ENCODE measurements at places on chromosomes 4 and X.

DNA sequence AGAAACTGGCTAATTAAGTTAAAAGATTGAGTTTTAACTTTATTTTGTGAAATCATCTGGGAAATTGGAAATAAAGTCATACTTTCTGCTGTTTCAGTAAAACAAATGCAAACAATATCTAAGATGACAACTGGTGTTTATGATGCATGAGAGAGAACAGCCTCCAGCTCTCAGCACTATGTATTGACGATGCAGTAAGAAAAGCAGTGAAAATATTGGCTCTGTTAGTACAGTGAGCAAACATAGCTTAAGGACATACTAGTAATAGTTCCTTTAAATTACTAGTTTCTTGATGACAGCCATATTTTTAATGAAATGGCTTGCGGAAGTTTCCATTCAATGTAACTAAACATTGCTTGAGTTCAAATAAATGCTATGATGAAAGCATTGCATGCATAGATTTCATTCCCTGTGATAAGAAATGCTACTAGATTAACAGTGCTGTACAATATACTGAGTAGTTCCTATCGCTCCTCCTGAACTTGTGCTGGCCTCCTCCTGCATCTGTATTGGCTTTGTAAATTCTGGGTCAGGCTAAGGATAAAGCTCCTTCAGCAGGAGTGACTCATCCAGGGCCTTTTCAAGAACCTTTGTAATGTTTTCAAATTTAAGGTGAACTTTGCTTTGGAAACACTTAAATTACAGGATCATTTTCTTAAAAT, 11.6 kb downstream of the ARHGAP24 start:
- DNase-seq, result no peak

DNA sequence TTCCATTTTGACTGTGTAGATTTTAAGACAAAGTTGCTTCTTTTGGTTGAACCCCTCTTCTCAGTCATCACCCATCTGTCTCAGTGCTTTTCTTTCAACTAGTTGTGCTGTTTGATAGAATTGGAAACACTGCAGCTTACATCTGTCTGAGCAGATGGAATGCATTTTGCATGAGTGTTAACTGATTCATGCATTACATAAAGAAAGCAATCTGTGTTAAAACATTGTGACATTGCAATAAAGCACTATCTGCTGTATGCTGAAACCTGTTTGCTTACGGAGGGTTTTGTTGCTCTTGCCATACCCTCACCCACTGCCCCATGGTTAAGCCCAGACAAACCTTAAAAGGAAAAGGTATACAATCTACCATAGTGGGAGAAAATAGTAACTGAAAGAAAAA, 47.4 kb downstream of the NRK start:
- DNase-seq, result no peak

GRCh38 chr4:151157543-151157942, 58.1 kb downstream of the RPS3A start:
- no peak for DNase-seq

DNA sequence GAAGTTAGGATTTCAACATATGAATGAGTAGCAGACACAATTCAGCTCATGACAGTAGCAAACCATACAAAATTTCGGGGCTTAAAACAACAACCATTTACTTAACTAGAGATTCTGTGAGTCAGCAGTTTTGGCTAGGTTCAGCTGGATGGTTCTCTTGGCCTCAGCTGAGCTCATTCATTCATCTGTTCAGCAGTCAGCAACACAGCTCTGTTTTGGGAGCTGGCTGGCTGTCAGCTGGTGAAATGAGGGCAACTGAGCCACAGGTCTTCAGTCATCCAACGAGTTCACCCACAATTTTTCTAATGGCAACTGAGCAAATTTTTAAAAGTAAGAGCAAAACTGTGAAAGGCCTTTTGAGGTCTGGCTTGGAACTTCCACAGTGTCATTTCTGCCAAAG, 2005.1 kb upstream of the AGA start:
- no peak for DNase-seq

GRCh38 chrX:15413101-15413500, 28.9 kb upstream of the VEGFD start:
- DNase-seq, result no peak
